Colonic mucosa (tissue), 4 donors: ENCODE measurements at places on chromosomes 2 and 18.

DNA sequence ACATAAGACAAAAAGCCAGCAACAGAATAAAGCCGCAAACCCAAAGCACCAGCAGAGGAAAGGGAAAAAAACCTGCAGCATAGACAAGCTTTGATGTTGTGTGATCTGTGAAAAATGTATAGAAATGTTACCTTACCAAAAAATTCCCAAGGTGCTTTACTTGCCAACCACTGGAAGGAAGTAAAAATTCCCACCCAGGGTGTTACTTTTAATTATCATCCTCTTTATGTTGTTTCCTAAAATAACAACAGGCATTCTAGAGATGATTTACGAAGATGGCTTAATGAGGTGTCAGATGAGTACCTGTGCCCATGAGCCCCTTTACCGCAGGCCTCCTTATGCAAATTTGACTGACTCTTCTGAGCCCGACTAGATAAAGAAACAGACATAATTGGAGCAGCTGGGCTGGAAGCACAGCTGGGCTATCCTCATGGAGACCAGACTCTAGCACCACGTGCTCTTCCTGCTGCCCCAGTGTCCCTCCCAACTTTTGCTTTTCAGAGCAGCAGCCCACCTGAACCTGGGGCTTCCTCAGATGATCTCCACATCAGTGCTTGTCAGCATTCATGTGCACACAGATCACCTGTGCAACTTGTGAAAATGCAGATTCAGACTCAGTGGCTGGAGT, 41.5 kb downstream of the SRSF7 start:
- no peak for DNase-seq

- DNase-seq: no peak
Measured at GRCh38 chr18:74153377-74153776, 5.1 kb downstream of the TIMM21 start.

DNA sequence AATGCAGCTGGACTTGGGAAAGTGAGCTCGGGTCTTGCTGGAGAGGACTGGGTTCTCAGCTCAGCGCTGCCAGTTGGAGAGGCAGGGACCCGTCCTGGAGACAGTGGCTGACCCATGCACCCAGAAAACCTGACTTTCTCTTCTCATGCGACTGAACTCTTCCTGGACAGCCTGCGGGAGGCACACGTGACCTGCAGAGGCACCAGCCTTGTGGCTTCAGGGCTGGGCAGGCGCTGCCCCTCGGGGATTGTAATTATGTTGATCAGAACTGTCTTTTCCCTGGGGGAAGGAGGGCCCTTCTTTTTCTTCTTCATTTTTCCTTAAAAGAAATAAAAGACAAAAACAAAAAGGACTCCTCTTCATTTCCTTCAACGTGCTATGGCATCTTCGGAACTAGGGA, 198.1 kb downstream of the VAPA start:
- DNase-seq: no peak

GRCh38 chr2:190137561-190137960, 75.0 kb upstream of the MSTN start:
- DNase-seq: no peak

GRCh38 chr18:52150050-52150449, 189.9 kb upstream of the DCC start:
- no peak for DNase-seq

- no peak for DNase-seq
Measured at GRCh38 chr2:26938399-26939118, 31.9 kb upstream of the MAPRE3 start.

DNA sequence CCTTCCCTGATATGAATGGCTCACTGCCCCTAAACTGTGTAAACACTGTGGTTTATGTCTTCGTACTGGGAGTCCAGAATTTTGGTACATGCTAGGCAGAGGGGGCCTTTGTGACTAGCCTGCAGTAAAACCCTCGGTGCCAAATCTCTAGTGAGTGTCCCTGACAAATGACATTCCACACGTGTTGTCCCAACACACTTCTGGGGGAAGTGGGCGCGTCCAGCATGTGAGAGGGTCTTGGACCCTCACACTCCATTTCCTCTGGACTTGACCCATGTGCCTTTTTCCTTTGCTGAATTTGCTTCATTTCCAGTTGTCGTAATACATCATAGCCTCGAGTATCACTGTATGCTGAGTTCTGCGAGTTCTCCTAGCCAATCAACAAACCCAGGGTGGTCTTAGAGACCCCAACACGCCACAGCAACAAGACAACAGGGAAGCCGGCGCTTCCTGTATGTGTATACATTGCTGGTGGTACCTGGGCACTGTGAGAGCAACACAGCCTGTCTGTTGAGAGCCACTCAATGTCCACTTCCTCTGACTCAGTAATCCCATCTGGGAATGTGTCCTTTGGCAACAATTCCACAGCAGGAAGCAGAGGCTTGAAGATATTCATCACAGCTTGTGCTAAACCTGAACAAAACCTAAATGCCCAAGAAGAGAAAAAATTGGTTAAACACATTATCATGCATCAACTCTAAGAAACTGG, 26.9 kb upstream of the SLC66A3 start:
- DNase-seq: no peak
